ENCODE measurements at places on chromosomes 2 and 18.

GRCh38 chr2:23541503-23542229 lies 156.7 kb downstream of the KLHL29 start:
- DNase-seq = no peak

GRCh38 chr2:166384774-166385173 lies 9.0 kb upstream of the SCN9A start:
- no peak for DNase-seq

DNA sequence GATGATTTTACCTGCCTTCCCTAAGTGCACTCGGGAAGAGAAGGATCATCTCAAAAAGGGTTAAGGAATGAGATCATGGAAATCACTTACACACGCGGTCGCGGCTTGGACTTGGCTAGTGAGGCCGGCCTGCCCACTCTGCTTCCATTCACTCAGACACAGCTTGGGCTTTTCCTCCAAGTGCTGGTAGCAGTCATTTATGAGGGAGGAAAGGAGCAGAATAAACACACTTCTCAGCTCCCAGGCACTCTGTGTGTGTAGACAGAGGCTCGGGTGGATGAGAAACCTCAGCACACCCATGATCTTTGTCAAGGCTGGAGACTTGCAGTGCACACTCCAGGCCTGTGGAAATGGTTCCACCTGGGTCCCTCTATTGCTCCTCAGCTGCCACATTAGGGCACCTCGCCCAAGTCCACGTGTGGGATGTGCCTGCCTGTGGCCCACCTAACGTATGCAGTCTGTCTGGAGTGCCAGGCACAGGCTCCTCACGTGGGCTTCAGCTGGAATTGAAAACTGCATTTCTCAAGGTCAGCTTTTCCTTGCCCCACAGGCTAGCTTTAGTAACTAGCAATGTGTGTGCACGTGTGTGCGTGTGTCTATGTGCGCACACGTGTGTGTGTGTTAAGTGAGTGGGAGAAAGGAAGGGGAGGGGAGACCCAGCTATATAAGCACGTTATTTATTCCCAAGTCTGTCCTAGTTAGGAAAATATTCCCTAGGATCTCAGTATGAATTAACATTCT lies 288.4 kb downstream of the SOX11 start:
- DNase-seq = no peak

- no peak for DNase-seq
Observed at GRCh38 chr2:36277146-36277808, 78.3 kb upstream of the CRIM1 start.

DNA sequence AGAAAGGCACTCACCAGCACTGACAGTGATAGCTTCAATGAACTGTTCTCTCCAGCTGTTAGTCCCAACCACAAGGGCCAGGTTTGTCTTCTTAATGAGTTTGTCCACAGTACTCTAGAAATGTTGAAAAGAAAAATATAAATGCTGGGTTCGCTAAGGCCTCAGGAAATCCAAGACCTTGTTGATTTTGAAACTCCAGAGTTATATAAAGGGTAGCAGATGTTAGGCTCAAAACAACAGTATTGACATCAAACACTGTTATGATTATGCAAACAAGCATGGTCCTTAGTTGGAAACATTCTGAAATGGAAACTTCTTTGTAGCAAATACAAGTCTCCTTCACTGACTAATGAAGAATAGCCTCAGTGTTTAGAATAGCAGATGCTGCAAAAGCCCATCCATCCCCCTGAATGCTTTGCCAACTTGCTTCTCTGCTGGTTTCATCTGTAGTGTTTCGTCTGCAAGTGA lies 291.1 kb downstream of the SLC8A1 start:
- no peak for DNase-seq

GRCh38 chr2:170243118-170243837 lies 65.3 kb downstream of the MYO3B start:
- no peak for DNase-seq

DNA sequence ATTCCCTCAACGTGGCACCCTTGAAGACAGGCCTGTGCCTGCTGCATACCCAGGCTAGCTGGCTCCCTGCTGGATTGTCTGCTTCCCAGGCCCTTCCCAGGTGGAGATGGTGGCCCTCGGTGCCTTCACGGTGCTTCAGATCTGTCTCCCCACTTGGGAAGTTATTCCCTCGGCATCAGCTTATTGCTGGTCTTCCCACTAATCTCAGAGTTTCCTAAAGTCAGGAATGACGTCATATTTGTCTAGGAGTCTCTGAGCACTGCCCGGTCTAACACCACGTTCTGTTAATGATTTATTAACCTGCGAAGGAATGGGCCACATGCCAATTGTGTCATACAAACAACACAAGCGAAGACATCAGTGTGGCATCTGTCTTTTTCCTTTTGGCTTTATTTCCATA lies 269.8 kb upstream of the ID2 start:
- no peak for DNase-seq

GRCh38 chr2:124025171-124025580 lies at the start of gene CNTNAP5:
TSS of gene CNTNAP5 (plus strand) at chr2:124025287. CDS start at chr2:124025651, 364 bp downstream.
- no peak for DNase-seq

- DNase-seq = no peak
Observed at GRCh38 chr2:13240061-13240460, 523.3 kb downstream of the TRIB2 start.

- no peak for DNase-seq
Observed at GRCh38 chr2:1227274-1227900, 185.9 kb upstream of the TPO start.

DNA sequence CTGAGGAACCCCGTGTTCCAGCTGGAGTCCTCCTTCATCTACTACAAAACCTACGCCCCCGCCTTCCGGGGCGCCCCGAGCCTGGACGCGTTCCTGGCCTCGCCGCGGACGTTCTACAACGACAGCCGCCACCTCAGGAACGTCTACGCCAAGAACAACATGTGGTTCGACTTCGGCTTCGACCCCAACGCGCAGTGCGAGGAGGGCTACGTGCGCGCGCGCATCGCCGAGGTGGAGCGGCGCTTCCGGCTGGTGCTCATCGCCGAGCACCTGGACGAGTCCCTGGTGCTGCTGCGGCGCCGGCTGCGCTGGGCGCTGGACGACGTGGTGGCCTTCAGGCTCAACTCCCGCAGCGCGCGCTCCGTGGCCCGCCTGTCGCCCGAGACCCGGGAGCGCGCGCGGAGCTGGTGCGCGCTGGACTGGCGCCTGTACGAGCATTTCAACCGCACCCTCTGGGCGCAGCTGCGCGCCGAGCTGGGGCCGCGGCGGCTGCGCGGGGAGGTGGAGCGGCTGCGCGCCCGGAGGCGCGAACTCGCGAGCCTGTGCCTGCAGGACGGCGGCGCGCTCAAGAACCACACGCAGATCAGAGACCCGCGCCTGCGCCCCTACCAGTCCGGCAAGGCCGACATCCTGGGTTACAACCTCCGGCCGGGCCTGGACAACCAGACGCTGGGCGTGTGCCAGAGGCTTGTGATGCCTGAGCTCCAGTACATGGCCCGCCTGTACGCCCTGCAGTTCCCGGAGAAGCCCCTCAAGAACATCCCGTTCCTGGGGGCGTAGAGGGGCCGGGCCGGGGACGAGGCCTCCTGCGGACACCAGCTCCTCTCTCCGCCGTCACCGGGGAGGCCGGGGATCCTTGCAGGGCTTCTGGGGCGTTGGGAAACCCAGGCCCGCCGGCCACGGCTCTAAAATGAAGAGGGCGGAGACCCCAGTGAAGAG lies 5.3 kb upstream of the NEU4 start:
- DNase-seq = no peak

GRCh38 chr18:7830468-7830867 lies 263.4 kb downstream of the PTPRM start:
- DNase-seq = no peak

DNA sequence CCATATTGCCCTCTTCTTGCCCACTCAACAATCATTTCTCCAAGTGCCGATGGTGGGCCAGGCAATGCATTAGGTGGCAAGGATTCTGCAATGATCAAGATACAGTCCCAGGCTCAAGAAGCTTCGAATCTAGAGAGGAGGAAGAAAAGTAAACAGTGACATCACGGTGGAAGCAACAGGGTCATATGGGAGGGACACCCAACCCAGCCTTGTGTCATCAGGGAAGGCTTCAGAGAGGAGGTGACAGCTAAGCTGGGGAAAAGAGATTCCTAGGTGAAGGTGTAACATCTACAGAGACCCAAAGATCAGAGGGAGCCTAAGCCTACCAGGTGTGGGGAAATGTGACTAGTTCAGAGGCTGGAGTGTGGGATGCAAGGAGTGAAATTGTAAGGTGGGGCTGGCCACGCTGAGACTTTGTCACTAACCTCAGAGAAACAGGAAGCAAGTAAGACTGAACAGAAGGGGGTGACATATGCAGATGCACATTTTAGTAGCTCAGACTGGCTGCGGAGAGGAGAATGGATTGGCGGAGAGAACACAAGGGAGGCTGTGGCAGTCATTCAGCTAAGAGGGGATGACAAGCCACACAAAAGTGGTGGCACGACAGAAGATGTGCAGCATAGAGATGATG lies 104.9 kb downstream of the ANKRD44 start:
- no peak for DNase-seq

DNA sequence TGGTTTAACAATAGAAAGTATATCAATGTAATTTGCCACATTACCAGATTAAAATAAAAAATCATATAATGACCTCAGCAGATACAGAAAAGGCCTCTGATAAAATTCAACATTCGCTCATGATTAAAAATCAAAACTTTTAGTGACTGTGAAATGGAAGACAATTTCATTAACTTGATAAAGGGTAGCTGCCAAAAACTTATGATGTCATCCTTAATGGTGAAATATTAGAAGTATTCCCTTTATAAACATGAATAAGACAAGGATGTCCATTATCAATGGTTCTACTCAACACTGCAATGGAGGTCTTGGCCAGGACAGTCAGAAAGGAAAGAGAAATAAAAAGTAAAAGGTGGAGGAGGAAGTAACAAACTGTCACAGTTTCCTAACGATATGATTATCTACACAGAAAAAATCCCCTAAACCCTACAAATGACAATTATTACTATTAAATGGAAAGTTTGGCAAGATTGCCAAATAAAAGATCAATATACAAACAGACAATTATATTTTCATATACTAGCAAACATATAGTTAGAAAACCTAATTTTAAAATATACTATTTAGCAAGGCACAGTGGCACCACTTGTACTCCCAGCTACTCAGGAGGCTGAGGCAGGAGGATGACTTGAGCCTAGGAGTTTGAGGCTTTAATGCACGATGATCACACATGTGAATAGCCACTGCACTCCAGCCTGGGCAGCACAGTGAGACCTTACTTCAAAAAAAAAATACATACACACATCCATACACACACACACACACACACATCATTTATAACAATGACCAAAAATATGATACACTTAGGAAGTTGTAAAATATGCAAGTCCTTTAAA lies 12.8 kb downstream of the METTL8 start:
- DNase-seq = no peak

GRCh38 chr2:2123238-2123637 lies 207.8 kb downstream of the MYT1L start:
- DNase-seq = no peak

GRCh38 chr18:24540896-24541295 lies 80.5 kb downstream of the HRH4 start:
- DNase-seq = no peak

DNA sequence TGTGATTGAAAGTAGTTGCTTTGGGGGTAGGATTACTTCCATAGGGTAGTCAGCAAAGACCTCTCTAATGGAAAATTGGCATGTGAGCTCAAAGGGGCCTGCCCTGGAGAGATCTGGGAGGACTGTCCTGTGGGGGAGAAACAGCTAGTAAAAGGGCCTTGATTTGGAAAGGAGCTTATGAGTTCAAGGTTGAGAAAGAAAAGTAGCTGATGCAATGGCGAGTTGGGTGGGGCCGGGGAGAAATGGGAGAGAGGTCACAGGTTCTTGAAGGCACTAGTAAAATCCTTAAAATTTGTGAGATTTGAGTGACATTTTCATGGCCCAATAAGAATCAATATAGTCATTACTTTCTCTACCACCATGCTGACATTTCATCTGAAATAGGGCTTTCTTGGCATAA lies 82.0 kb upstream of the CCDC195 start:
- no peak for DNase-seq

- no peak for DNase-seq
Observed at GRCh38 chr2:12106440-12107080, 360.1 kb downstream of the LPIN1 start.

DNA sequence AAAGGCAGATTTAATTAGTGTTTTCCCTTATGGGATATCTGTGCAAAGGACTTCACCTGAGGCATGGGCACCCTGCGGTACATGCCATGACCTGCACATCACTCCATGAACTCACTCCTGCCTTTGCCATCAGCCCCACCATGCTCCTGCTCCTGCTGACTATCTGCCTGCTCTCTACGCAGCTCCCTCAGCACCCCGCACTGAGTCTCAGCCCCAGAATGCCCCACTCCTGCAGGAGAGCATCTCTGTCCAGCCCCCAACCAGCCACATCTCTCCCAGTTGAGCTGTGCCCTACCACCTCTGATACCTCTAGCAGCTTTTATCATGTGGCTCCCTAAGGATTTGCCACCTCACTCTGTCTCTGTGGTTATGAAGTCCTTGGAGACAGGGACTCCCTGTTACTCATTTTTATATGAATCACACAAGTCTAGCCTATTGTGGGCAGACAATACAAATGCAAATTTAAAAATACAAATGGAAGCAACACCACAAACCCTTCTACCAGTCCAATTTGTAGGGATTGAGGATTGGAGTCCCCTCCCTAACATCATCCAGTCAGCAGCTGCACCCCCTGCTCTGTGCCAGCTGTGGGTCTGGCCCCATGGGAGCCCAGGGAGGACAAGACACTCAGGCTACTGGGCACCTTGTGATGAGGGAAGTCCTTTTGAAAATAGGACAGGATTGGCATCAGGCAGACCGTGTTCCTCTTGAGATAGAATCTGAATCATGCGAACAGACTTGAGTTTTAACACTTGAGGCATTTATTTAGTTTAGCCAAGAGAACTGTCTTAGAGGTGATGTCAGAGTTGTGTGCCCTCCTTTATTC lies 689.6 kb upstream of the HS6ST1 start:
- DNase-seq = no peak

DNA sequence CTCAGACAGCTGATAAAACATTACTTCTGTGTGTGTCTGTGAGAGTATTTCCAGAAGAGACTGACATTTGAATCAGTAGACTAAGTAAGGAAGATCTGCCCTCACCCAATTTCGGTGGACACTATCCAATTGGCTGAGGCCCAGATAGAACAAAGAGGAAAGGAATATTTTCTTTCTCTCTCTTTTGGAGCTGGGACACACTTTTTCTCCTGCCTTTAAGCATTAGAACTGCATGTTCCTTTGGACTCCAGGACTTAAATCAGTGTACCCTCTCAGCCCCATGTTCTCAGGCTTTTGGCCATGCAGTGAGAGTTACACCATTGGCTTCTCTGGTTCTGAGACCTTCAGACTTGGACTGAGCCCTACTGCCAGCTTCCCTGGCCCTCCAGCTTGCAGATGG lies 3.3 kb upstream of the SRBD1 start:
- no peak for DNase-seq

DNA sequence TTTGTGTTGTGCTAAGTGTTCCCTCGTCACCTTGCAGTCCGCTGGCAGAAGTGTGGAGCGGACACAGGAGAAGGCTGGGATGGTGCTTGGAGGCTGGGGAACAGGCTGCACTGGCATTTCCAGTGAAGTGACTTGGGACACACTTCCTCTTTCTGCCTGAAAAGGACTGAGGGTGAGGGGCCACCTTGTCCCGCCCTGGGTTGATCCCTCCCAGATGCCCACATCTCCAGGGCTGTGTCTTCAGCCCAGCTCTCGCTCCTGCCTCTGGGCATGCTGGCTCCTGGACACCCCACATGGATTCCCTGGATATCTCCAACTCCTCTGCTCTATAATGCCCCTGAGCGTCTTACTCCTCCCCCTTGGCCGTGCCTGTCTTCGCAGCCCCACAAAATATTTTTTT lies 412.6 kb downstream of the PTPRM start:
- DNase-seq = no peak

Data from stimulated activated CD8-positive, alpha-beta memory T cell treated with anti-CD3 and anti-CD28 coated beads, Interleukin-2, amount 100 ng/mL, for 1 hour (primary cell).